ENCODE measurements at places on chromosomes 3 and 15.

GRCh38 chr15:63870487-63871209, 36.9 kb upstream of the HERC1 start:
- DNase-seq, result no peak

DNA sequence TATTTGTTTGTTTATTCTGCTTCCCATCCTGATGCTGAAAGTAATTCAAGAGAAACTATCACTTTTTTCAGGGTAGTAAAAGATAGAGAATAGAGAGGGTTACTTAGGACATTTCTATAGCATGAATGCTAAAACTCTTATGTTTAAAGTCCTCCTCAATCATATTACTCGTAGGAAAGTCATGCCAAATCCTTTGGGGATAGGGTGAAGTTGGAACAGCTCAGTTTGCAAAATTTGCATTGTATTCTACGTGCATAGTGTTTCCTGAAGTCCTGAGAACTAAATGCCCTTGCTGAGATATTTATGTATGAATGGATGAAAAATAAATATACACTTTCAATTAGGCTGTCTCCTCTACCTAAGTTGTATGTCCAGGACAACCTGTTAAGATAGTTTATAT, 14.6 kb downstream of the PLSCR5 start:
- DNase-seq, result no peak

DNA sequence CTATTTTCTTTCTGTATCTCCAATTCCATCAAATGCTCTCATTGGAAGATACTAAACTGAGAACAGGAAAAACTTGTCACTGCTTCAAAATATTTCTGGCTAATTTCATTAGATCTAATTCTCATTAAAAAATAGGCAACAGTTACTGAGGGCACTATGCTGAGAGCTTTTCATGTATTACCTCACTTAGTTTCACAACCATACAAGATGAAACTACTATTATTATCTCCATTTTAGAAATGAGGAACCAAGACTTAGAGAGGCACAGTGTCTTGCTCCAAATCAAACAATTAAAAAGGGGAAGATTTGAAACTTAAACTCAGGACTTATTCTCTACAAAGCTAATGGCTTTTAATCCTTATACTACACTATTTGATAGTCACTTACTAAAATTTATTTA, 7.2 kb upstream of the OTOL1 start:
- no peak for DNase-seq

- no peak for DNase-seq
Observed at GRCh38 chr3:194740859-194741491, 55.3 kb downstream of the FAM43A start.

Data from activated T-cell treated with anti-CD3 and anti-CD28 coated beads for 24 hours (primary cell).